ENCODE measurements at places on chromosomes 5 and 9.

DNA sequence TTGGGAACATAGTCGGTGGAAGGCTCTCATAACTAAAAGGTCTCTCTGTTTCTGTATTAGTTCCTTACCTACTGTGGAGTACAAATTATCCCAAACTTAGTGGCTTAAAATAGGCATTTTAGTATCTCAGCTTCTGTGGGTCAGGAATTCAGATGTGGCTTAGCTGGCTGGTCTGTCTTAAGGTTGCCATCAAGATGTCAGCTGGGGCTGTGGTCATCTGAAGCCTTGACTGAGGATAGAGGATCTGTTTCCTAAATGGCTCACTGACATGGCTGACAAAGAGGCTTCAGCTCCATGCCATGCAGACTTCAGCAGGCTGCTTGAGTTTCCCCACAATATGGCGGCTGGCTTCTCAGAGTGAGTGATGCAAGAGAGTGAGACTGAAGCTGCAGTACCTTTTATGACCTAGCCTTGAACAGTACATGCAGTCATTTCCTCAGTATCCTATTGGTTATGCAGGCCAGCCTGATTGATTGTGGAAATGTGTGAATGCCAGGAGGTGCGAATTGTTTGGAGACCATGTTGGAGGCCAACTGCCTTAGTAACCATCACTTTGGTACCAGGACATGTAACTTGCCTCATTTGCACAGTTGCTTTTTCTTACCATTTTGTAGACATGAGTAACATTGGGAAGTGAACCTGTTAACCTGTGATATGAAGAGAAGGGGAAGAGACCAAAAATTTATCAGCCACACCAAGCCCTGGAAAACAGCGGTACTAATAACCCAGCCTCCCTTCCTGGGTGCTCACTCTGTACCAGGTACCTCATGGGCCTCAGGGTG is 152.8 kb upstream of the IER5L start:
- DNase-seq, result peak; percentile 36

DNA sequence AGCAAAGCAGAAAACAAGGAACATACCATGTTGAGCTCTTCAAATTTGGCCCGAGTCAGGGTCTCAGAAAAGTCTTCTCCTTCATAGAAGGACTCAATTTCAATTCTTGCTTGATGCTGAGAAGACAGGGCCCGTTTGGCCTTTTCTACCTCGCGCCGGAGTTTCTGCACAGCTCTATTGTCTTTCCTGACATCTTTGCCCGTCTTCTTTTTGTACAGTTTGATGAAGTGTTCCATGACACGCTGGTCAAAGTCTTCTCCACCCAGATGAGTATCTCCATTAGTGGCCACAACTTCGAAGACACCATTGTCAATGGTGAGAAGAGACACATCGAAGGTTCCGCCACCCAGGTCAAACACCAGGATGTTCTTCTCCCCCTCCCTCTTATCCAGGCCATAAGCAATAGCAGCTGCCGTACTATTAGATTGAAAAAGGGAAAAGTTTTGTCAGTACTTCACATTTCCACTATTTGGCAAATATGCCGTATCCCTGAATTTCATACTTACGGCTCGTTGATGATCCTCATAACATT is 2.2 kb downstream of the HSPA5 start:
- DNase-seq, result no peak

GRCh38 chr5:143093452-143094086 is 309.9 kb downstream of the NR3C1 start:
- DNase-seq, result peak; percentile 16

- no peak for DNase-seq
Measured at GRCh38 chr5:132256783-132257130, 739 bp upstream of the PDLIM4 start.

DNA sequence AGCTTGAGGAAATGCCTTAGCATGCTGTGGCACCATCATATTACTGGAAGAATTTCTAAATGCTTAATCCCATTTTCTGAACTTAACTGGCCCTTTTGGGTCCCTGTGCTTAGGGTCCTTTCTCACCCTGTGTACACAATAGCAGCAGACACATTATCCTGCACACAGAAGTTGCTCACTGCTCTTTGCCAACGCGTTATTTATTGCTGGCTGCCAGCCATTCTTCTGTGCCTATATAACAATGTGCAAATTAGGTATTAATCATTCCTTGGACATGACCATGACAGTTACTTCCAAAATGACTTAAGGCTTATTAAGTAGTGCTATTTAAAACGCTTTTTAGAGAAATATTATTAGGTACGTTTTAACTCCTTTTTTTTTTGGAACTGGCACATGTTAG is 134.7 kb downstream of the FBN2 start:
- no peak for DNase-seq

DNA sequence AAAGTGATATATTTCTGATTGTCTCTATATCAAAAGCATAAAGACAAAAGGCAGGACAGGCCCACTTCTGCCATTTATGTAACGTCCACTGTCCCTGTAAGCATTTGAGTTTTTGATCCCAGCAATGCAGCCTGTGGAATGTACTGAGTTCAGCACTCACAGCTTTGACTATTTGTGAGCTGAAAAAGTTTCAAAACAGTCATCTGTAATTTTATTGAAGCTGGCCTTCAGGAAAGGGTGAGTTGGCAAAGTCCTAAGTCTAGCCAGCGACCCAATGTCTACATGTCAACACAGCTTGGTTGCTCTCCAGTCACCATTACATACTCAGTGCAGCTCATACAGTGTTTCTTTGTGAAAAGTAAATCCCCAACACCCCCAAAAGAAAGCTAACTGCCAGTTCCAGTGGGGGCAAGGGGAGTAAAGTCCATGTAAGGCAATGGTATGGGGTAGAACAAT is 9.7 kb downstream of the LIFR start:
- DNase-seq, result no peak

GRCh38 chr5:170885256-170885655 is 23.4 kb downstream of the RANBP17 start:
- no peak for DNase-seq

GRCh38 chr9:5696884-5697283 is 68.0 kb downstream of the RIC1 start:
- DNase-seq, result no peak

DNA sequence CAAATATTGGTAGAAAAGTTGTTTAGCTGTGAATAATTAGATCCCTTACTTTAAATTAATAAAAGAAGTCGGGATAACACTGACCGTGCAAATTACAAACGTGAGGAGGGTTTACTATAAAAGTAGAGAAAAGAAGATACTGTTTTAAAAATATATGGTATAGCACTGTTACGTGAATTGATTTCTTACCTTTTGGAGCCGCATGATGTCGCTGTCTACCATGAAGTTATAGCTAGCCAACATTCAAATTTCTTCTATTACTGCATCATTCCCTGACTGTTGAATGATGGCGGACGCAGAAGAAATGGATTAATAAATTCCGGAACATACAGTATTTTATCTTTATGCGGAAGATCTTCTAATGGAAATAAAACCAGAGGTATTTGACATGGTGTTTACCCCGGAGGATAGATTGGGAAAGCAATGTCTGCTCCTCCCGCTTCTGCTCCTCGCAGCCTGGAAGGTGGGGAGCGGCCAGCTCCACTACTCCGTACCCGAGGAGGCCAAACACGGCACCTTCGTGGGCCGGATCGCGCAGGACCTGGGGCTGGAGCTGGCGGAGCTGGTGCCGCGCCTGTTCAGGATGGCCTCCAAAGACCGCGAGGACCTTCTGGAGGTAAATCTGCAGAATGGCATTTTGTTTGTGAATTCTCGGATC is at the start of gene PCDHA6:
PCDHA6 (plus strand) TSS at position 257 of the 658 bp plus-strand sequence; CDS start at position 389, 132 bp downstream.
- no peak for DNase-seq

DNA sequence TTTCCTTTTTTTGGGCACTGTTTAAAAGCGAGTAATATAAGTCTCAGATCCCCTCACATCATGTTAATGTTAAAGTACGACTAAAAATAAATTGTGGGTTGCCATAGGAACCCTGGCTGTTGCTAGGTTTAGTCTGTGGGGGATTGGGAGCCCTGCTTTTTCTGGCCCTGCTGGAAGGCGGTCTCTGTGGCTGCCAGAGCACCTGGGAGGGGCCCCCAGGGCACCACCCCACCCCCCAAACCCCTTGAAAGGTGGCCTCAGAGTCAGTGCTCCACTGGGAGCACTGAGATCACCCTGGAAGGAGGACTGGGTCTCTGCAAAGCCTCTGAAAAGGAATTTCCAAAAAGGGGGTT is 66.2 kb upstream of the NEURL1B start:
- no peak for DNase-seq

DNA sequence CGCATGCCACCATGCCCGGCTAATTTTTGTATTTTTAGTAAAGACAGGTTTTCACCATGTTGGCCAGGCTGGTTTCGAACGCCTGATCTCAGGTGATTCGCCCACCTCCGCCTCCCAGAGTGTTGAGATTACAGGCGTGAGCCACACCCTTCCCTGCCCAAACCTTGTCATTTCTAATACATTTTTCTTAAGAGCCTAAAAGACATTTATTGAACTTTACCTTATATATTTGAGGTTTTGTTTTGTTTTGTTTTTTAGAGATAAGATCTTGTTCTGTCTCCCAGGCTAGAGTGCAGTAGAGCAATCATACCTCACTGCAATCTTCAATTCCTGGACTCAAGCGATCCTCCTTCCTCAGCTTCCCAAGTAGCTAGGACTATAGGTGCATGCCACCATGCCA is 39.8 kb upstream of the FANCC start:
- DNase-seq, result no peak

GRCh38 chr5:56656846-56657726 is 158.3 kb upstream of the MAP3K1 start:
- DNase-seq, result no peak

DNA sequence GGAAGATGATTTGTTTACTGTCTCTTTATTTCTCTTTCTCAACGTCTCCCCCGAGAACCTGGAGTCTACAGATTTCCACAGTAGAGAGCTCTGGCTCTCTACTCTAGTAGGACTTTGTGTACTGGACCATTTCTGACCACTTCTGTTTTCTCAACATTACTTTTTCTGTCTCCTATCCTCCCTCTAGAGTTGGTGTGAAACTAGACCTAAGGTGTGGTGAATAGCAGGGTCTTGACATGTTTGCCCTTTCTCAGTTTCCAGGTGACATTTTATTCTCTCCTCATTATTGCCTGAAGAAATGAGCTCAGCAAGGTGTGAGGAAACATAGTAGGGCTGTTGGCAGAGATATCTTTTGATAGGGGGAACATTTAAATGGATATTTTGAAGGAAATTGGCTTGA is 62.1 kb upstream of the IL6ST start:
- DNase-seq, result no peak

All from GM23338 (cell line).